Trophoblast cell (in vitro differentiated cells and primary cell): ENCODE measurements at places on chromosomes 2 and 18.
A peak's percentile ranks its signal among the peaks of the same experiment; 100 is the strongest.

DNA sequence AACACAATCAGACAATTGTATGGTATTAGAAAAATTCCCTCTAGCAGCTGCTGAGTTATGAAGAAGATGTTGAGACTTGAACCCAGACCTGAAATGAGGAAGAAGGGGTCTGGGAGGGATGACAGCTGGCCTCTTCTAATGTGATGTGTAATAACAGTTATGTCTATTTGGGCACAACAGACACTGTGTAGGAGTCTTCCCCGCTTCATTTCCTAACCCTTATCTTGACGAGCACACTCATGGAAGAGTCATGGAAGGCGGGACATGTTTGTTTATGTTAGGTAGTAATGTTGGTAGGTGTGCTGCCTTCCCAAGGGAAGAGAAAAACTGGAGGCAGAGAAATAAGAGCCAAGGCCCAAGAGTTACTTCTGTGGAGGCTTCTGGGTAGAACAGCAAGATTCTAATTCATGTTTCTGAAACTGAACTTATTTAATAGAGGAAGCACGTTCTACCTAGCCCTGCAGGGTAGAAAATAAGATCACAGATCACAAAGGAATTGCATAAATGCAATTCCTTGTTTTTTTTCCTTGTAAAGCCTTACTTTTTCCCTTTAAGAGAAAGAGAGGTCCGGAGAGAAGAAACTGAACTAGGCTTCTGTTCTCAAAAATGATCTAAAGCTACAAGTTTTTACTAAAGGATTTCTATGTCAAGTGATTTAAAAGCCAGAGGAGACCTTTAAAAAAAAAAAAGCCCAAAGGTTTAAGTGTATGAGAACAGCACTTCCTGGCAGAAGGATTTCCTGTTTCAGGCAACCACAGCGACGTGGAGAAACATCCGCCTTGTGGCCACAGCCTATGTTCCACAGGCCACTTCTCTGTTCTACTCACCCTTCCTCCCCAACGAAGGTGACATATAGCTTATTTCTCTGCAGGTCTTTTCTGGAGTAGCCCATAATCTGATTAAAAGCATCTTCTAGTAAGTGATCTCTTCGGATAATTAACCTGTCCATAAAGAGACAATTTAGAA is 68.5 kb upstream of the STK17B start:
- H3K36me3 ChIP-seq = no peaks in the 10 kb centered on the region
- DNase-seq = peak; percentile 89
- peaks cover 6% of the 10 kb centered on the region for H3K4me1 ChIP-seq
- no peaks in the 10 kb centered on the region for H3K27me3 ChIP-seq

GRCh38 chr2:74975016-74975415 is 16.6 kb downstream of the POLE4 start:
- H3K27me3 ChIP-seq = no peaks in the 10 kb centered on the region
- no peak overlapping the region for H3K27ac ChIP-seq
- H3K4me1 ChIP-seq = peaks cover 4% of the 10 kb centered on the region
- no peaks in the 10 kb centered on the region for H3K36me3 ChIP-seq

DNA sequence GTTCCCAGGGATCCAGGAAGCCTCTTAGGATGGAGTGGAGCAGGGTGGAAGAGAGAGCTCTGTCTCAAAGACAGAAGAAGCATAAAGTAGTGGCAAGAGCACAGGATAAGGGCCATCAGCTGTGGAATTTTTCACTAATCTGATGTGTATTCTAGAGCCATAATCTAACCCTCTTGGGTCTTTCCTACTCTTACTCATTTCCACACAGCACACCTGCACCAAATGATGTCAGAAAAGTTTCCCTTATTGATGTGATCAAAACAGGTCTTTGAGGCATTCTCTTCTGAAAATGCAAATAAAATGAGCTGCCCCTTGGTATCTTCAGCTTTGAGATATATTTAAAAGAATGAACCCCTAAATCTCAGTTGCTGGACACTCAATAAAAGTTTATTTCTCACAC is 415.1 kb upstream of the CHST9 start:
- no peaks in the 10 kb centered on the region for H3K4me1 ChIP-seq
- no peaks in the 10 kb centered on the region for H3K36me3 ChIP-seq
- no peak overlapping the region for H3K27ac ChIP-seq
- H3K4me3 ChIP-seq = no peak overlapping the region
- no peak for DNase-seq
- no peaks in the 10 kb centered on the region for H3K27me3 ChIP-seq

- peaks cover 45% of the 10 kb centered on the region for H3K4me1 ChIP-seq
- H3K27me3 ChIP-seq = no peaks in the 10 kb centered on the region
- no peak overlapping the region for H3K4me3 ChIP-seq
- no peak for DNase-seq
Observed at GRCh38 chr2:234994438-234995321, 42.9 kb downstream of the SH3BP4 start.

- no peak overlapping the region for H3K27ac ChIP-seq
- no peak for DNase-seq
- no peaks in the 10 kb centered on the region for H3K27me3 ChIP-seq
- no peaks in the 10 kb centered on the region for H3K36me3 ChIP-seq
- no peak overlapping the region for H3K4me3 ChIP-seq
Observed at GRCh38 chr2:213490087-213490486, 205.8 kb downstream of the SPAG16 start.

- no peaks in the 10 kb centered on the region for H3K27me3 ChIP-seq
- H3K4me3 ChIP-seq = no peak overlapping the region
- no peaks in the 10 kb centered on the region for H3K4me1 ChIP-seq
- no peaks in the 10 kb centered on the region for H3K36me3 ChIP-seq
- peak; percentile 34 for DNase-seq
Observed at GRCh38 chr2:70516596-70516995, 37.0 kb downstream of the TGFA start.

- no peak overlapping the region for H3K27ac ChIP-seq
- no peak for DNase-seq
- no peaks in the 10 kb centered on the region for H3K4me1 ChIP-seq
- no peaks in the 10 kb centered on the region for H3K27me3 ChIP-seq
- no peaks in the 10 kb centered on the region for H3K36me3 ChIP-seq
- no peak overlapping the region for H3K4me3 ChIP-seq
Observed at GRCh38 chr2:99984799-99985515, 157.4 kb downstream of the AFF3 start.

- H3K4me1 ChIP-seq = no peaks in the 10 kb centered on the region
- DNase-seq = no peak
- no peak within 1 kb of the TSS for H3K27ac ChIP-seq
- H3K36me3 ChIP-seq = no peaks in the 10 kb centered on the region
Observed at GRCh38 chr2:119158563-119159347, at the start of gene C1QL2. C1QL2 (minus strand) TSS chr2:119158751; CDS start chr2:119158269, 482 bp downstream.

DNA sequence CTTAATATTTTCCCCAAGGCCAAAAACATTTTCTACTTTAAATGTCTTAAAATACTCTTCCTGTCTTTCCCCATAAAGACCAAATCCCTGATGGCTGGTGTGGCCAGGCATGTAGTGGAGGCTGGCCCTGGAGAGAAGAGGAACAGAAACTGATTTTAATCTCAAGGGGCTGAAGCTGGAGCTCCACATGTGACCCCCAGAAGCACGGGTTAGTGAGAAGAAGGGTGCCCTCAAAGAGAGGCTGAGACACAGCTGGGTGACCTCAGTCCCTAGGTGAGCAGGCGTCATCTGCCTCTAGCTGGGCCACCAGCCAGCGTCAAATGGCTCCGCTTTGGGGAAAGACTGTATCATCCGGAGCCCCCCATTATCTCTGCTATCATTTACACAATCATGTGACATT is 19.3 kb upstream of the TMEM18 start:
- no peak overlapping the region for H3K27ac ChIP-seq
- no peaks in the 10 kb centered on the region for H3K4me1 ChIP-seq
- no peak for DNase-seq
- no peaks in the 10 kb centered on the region for H3K27me3 ChIP-seq

GRCh38 chr2:121093692-121094091 is 191.3 kb downstream of the TFCP2L1 start:
- no peak for DNase-seq
- no peak overlapping the region for H3K4me3 ChIP-seq
- no peaks in the 10 kb centered on the region for H3K36me3 ChIP-seq
- H3K27ac ChIP-seq = no peak overlapping the region

- H3K27me3 ChIP-seq = peaks cover 2% of the 10 kb centered on the region
- H3K4me1 ChIP-seq = peaks cover 7% of the 10 kb centered on the region
- no peaks in the 10 kb centered on the region for H3K36me3 ChIP-seq
- no peak overlapping the region for H3K4me3 ChIP-seq
- H3K27ac ChIP-seq = no peak overlapping the region
Observed at GRCh38 chr2:112947374-112947773, 30.4 kb upstream of the IL36G start.

DNA sequence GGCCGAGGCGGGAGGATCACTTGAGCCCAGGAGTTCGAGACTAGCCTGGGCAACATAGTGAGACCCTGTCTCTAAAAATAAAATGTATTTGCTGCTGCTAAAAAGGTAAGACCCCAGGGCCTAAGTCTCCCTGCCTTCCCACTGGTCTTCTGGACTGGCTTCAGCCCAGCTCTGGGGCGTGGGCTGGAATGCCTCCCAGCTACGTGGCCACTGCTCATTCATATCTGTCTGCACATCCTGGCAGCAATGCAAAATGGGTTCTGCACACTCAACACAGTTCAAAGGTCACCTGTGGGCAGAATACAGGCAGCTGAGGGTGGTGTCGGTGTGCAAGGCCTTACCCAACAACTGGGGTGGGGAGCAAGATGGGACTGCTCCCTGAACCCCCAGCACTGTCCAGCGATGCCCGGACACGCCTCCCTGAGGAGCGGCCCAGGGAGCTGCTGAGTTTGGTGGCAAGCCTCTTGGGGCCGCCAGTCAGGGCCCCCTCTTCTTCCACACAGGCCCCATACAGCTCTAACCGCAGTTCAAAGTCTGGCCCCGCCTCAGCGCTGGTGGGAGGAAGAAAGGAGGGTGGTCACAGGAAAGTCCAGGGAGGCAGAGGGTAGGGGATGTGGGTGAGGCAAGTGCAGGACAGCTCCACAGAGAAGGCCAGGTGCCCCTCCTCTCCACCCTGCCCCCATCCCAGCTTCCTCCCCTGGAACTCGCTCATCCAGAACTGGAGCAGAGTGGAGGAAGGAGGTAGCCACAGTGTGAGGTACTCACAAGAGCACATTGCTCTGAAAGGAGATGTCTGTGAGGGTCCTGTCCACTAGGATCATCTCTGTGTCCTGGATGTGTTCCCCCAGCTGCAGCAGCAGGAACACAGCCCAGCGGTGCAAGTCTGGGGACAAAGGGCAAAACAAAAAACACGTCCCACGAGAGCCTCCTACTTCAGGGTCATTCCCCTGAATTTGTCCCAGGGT is 8.2 kb downstream of the WDR54 start:
- H3K27ac ChIP-seq = no peak overlapping the region
- no peak for DNase-seq
- no peak overlapping the region for H3K4me3 ChIP-seq
- H3K4me1 ChIP-seq = no peaks in the 10 kb centered on the region
- peaks cover 66% of the 10 kb centered on the region for H3K36me3 ChIP-seq

GRCh38 chr2:125310657-125311364 is 1285.7 kb downstream of the CNTNAP5 start:
- no peak overlapping the region for H3K4me3 ChIP-seq
- H3K27me3 ChIP-seq = no peaks in the 10 kb centered on the region
- DNase-seq = no peak
- H3K36me3 ChIP-seq = no peaks in the 10 kb centered on the region

GRCh38 chr2:39685126-39685525 is 19.4 kb downstream of the TMEM178A start:
- H3K4me1 ChIP-seq = no peaks in the 10 kb centered on the region
- no peak for DNase-seq
- no peaks in the 10 kb centered on the region for H3K36me3 ChIP-seq
- no peaks in the 10 kb centered on the region for H3K27me3 ChIP-seq

- no peaks in the 10 kb centered on the region for H3K27me3 ChIP-seq
- no peaks in the 10 kb centered on the region for H3K4me1 ChIP-seq
- no peak for DNase-seq
- H3K27ac ChIP-seq = no peak overlapping the region
Observed at GRCh38 chr2:238920601-238921001, 72.7 kb downstream of the TWIST2 start.

DNA sequence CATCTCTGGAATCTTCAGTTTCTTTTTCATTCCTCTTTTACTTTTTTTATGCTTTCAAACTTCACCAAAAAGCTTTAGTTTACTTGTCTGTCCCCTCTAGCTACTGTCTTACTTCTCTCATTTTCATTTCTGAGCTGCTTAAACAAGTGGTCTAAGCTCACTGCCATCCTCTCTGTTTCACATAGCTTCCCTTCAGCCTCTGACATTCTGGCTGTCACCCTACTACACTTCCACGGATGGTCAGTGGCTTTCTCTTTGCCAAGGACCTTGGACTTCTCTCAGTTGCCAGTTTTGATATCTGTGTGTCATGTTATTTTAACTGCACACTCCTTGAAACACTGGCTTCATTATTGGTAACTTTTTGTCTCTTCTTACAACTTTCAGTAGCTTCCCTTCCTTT is 176.1 kb downstream of the IKZF2 start:
- no peak for DNase-seq
- H3K4me1 ChIP-seq = no peaks in the 10 kb centered on the region
- H3K36me3 ChIP-seq = no peaks in the 10 kb centered on the region

GRCh38 chr18:55343396-55344073 is 244.5 kb downstream of the TCF4 start:
- no peaks in the 10 kb centered on the region for H3K27me3 ChIP-seq
- H3K36me3 ChIP-seq = peaks cover 3% of the 10 kb centered on the region
- DNase-seq = peak; percentile 45

- H3K4me1 ChIP-seq = no peaks in the 10 kb centered on the region
- no peak overlapping the region for H3K27ac ChIP-seq
- no peak for DNase-seq
- peaks cover 5% of the 10 kb centered on the region for H3K36me3 ChIP-seq
- H3K4me3 ChIP-seq = peak overlapping the region; percentile 83
- H3K27me3 ChIP-seq = no peaks in the 10 kb centered on the region
Observed at GRCh38 chr2:128026448-128027277, 1.2 kb downstream of the SAP130 start.

GRCh38 chr2:953975-954686 is 3.5 kb downstream of the SNTG2 start:
- H3K4me3 ChIP-seq = no peak overlapping the region
- H3K27me3 ChIP-seq = peaks cover 25% of the 10 kb centered on the region
- peak; percentile 10 for DNase-seq
- peaks cover 5% of the 10 kb centered on the region for H3K4me1 ChIP-seq
- no peaks in the 10 kb centered on the region for H3K36me3 ChIP-seq

- DNase-seq = no peak
- no peaks in the 10 kb centered on the region for H3K4me1 ChIP-seq
- H3K27ac ChIP-seq = no peak overlapping the region
- no peaks in the 10 kb centered on the region for H3K27me3 ChIP-seq
Observed at GRCh38 chr2:132381376-132381775, 35.2 kb upstream of the GPR39 start.

- H3K4me3 ChIP-seq = no peak overlapping the region
- H3K36me3 ChIP-seq = no peaks in the 10 kb centered on the region
- peak; percentile 66 for DNase-seq
Observed at GRCh38 chr2:235263205-235264120, 230.4 kb upstream of the AGAP1 start.

GRCh38 chr2:85344356-85344954 is 9.9 kb downstream of the RETSAT start:
- DNase-seq = peak; percentile 29
- peaks cover 30% of the 10 kb centered on the region for H3K36me3 ChIP-seq
- no peaks in the 10 kb centered on the region for H3K27me3 ChIP-seq
- H3K27ac ChIP-seq = no peak overlapping the region

- H3K4me1 ChIP-seq = no peaks in the 10 kb centered on the region
- no peaks in the 10 kb centered on the region for H3K36me3 ChIP-seq
- no peaks in the 10 kb centered on the region for H3K27me3 ChIP-seq
- H3K4me3 ChIP-seq = no peak overlapping the region
- peak; percentile 71 for DNase-seq
- no peak overlapping the region for H3K27ac ChIP-seq
Observed at GRCh38 chr18:6521803-6522418, 107.2 kb upstream of the L3MBTL4 start.

GRCh38 chr2:202172439-202173211 is 65.8 kb downstream of the SUMO1 start:
- no peaks in the 10 kb centered on the region for H3K4me1 ChIP-seq
- peaks cover 4% of the 10 kb centered on the region for H3K27me3 ChIP-seq
- no peak overlapping the region for H3K4me3 ChIP-seq
- no peaks in the 10 kb centered on the region for H3K36me3 ChIP-seq
- DNase-seq = no peak
- H3K27ac ChIP-seq = no peak overlapping the region
